ENCODE measurements at places on chromosomes 7 and 10.

GRCh38 chr7:151206914-151207313 lies 3.4 kb downstream of the H2BK1 start:
- DNase-seq = no peak

GRCh38 chr7:93544691-93545090 lies 29.8 kb downstream of the CALCR start:
- peak; percentile 40 for DNase-seq

DNA sequence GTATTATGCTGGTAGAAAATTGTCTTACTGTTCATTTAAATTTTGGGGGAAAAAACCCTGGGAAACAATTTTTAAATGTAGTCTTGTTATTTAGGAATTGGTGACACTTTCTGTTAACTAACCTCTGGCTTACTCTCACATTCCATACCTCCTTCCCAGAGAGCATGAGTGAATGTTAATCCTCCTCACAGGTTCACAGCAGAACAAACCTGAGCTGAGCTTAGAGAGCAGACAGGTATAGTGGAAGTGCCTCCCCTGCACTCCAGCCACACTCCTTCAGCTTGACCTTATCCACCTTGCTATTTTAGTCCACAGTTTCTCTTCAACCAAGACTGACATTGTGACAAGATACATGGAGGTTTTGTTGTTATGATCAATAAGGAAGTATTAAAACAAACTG lies 235.9 kb downstream of the FOXP2 start:
- no peak for DNase-seq

DNA sequence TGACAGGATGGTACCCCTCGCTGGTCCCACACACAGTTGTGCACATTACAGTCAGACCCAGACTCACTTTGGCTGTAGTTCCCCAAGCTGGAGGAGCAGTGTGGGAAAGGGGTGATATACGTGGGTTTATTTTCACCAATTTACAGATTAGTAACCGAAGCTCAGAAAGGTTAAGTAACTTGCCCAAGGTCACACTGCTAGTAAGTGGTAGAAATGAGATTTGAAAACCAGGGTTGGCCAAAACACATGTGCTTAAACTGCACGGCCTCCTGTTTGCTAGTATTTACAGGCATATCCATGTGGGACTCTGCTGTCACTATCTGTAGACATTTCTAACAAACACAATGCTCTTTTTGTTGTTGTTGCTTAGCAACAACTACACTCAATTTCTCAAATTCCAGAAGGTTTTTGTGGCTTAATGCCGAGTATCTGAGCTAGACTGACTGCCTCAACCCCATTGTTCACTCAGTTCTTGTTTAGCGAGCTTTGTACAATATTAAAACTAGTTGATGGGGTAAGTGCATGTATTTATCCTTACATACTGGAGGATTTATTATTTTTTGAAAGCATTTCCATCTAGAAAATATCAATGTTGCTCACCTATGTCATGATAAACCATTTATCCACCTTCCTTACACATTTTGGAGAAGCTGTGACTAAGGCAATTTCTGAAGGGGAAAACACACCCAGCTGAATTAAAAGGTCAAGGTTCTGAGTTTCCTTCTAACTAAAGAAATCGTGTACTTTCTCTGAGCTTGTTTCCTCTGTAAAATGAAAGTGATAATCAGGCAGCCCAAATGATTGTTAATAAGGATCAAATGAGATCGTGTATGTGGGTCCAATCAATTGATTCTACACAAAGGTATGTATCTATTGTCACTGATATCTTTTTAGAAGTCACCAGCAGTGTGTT lies 5.3 kb upstream of the TMEM139 start:
- DNase-seq = no peak

- peak; percentile 38 for DNase-seq
Observed at GRCh38 chr7:4745971-4746919, 29.2 kb upstream of the AP5Z1 start.

- no peak for DNase-seq
Observed at GRCh38 chr10:96038476-96039387, 4.7 kb upstream of the CCNJ start.

DNA sequence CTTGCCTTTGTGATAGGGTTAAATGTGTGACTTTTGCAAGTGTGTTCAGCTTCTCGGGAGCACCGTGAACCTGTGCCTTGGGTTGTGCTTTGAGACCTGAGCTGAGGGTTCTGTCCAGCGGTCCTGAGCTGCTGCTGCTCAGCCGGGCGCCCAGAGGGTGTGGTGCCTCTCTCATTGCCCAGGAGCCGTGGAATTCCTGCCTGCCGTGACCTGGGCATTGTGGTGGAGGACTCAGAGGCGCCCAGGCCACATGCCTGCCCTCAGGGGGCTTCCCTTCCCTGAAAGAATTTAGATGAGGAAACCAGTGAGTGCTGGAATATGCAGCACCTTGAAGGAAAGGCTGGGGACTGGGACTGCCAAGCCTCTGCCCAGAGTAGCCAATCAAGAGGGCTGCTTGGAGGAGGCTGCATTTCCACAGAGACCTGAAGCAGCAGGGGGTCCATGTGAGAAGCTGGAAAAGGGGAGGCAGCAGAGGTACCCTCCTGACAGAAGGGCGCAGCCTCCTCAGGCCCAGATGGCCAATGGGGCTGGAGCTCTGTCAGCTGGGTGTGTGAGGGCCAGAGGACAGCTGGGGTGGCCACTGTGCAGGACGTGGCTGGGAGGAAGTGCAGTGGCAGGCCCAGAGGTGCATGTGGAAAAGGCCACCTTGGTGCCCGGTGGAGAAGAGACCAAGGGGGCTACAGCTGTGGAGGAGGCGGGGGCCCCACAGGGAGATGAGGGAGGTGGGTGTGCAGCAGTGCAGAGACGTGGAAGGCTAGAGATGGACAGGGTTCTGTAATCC lies 107.3 kb downstream of the NKX6-2 start:
- peak; percentile 11 for DNase-seq
